ENCODE measurements at places on chromosomes 6 and 20.

DNA sequence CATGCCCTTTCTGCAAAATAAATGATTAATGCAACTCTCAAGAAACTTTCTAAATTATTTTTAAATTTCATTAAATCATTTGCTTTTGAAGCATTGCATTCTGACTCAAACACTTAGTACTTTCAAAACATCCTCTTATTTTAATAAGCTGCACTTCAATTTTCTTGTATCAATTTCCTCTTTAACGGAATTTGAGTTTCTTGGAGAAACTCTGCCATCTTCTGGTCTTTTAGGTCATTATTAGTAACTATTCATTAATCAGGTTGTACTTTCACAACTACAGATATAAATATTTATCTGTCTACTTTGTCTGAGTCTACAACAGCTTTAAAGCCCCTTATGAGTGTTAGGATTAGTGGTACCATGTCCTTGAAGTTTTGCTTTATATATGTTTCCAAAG lies 30.2 kb downstream of the TMX4 start:
- no peak for DNase-seq

GRCh38 chr6:137692806-137693205 lies 174.3 kb upstream of the TNFAIP3 start:
- DNase-seq, result no peak

DNA sequence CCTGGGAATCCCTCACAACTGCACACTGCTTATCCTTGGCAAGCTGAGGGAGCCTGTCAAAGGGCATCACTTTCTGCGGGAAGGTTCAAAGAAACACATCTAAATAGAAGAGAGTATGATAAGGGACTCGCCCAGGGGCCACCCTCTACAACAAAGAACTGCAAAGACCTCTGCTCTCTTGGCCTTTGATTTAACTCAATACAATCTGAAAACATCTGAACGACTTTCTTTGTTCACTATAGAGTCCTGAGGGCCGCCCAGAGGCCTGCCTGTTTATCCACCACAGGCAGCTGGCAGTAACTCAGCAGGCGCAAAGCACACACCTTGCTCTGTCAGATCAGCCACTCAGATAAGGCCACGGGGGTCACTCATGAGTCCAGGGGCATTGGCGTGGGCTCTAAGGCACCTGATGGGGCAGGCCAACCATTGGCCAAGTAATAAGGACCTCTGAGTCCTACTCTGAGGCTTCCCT lies 139.3 kb downstream of the UNC5CL start:
- DNase-seq, result no peak

DNA sequence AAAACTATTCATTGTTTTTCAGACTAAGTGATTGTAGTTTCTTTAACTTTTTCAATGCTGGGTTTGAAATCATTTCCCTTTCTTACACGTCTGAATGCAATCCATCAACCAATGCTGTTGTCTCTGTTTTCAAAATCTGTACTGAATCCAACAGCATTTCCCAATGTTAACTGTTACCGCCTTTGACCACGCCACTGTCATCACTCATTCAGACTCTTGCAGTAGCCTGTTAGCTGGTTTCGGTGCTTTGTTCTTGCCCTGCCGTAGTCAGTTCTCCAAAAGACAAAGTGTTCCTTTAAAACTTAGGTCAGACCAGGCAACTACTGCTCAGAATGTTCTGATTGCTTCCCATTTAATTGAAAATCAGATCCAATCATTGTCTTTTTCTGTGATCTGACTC lies 131.3 kb downstream of the PLCB4 start:
- DNase-seq, result no peak

DNA sequence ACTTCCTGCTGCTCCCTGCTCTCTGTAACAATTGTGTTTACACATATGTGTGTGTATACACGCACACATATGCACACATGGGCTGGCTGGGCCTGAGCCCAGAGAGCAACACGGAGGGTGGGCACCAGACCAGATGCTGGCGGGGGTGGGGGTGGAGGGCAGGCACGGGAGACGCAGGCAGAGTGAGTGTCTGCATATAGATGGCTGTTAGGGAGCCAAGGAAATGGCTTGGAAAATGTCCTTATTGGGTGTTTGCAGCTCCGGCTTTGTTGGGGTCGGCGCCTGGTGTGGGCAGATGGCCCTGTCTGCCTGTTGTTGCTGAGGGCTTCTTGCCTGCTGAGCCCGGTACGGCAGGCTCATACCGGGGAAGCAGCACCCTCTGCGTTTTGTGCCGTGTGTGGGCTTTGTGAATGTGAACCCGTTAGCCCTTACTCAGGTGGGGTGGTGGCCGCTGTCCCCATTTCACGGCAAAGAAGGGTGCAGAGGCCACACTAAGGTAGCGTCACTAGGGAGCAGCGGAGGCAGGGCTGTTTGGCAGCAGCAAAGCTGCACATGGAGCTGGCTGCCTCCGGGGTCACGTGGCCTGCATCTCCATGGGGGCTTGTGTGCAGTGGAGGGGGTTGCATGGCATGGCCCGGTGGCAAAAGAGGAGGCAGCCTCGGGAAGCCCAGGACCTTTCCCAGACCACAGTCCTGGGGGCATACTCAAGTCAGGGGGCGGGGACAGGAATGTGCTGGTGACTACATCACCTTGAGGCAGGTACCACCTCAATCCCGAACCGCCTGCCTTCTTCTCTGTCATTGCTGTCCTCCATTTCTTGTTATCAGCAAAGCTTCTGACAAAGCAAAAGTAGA lies 47.4 kb upstream of the SRF start:
- DNase-seq, result no peak

Measured in stimulated activated CD4-positive, alpha-beta T cell treated with anti-CD3 and anti-CD28 coated beads, Interleukin-12 subunit alpha, Interleukin-12 subunit beta, amount 100 ng/mL, for 4 hours (primary cell).